ENCODE measurements at places on chromosomes 5 and 9.

GRCh38 chr5:144134194-144134826 is 36.1 kb downstream of the YIPF5 start:
- H3K4me3 ChIP-seq = no peak overlapping the region
- H3K36me3 ChIP-seq = no peaks in the 10 kb centered on the region
- no peak overlapping the region for H3K27ac ChIP-seq
- no peak for DNase-seq
- H3K4me1 ChIP-seq = no peaks in the 10 kb centered on the region

GRCh38 chr5:42879291-42879690 is 67.6 kb upstream of the SELENOP start:
- no peak for DNase-seq
- no peak overlapping the region for H3K4me3 ChIP-seq
- H3K27ac ChIP-seq = peak overlapping the region; percentile 99
- H3K27me3 ChIP-seq = no peaks in the 10 kb centered on the region

DNA sequence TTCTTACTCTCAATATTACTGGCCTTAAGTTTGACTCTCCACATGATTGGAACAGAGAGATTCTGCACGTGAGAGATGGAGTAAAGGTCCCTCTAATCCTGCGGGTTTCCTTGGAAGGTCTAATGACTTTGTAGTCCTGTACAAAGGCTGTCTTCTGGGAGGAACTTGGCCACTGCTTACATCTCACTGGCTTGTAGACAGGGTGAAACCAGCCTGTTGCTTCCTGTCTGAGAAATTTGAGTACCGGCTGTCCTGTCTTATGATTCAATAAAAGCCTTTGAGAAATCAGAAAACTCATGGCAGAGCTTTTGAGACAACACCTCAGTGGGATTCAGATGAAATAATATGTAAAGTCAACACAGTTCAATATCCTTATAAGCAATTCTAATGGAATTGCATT is 43.0 kb downstream of the IL31RA start:
- no peak overlapping the region for H3K27ac ChIP-seq
- no peak overlapping the region for H3K4me3 ChIP-seq
- no peaks in the 10 kb centered on the region for H3K27me3 ChIP-seq
- DNase-seq = no peak
- peaks cover 12% of the 10 kb centered on the region for H3K4me1 ChIP-seq
- no peaks in the 10 kb centered on the region for H3K36me3 ChIP-seq

GRCh38 chr5:16457853-16458252 is 7.7 kb downstream of the ZNF622 start:
- peaks cover 18% of the 10 kb centered on the region for H3K4me1 ChIP-seq
- DNase-seq = no peak
- no peaks in the 10 kb centered on the region for H3K27me3 ChIP-seq
- no peak overlapping the region for H3K4me3 ChIP-seq
- H3K27ac ChIP-seq = no peak overlapping the region
- H3K36me3 ChIP-seq = peaks cover 76% of the 10 kb centered on the region

GRCh38 chr5:81147011-81147885 is 85.9 kb upstream of the CKMT2 start:
- no peaks in the 10 kb centered on the region for H3K36me3 ChIP-seq
- no peaks in the 10 kb centered on the region for H3K27me3 ChIP-seq
- H3K27ac ChIP-seq = no peak overlapping the region
